ENCODE measurements at places on chromosomes 1 and 21.

DNA sequence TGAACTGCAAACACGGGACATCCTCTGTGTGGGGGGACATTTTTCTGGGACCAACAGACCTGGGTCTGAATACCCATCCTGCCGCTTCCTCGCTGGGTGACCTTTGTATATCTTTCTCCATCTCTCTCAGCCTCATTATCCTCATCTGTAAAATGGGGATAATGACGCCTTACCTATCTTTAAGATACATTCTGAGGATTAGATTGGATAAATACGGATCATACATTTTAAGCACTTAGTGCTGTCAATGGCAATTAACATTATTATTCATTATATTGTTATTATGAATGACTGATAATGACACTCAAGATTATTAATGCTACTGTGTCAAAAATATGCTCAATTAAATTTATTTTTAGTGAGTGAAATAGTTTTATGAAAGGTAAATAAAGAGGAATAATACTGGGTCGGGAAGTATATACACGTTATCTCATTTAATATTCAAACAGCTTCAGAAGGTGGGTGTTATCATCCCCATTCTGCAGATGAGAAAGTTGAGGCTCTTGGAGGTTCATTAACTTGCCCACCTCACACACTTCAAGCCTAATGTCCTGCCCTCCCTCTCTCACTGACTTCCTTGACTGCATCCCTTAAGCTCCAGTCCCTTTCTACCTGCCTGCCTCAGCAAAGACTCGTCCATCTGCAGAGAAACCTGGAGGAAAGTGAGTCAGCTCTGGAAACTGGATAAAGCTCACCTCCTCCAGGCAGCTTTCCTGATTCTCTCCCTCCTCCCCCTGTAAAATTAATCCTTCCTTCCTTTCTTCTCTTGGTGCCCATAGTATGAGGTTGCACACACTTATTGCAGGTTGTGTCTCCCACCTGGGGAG is 120.7 kb upstream of the JUN start:
- DNase-seq: no peak

GRCh38 chr1:15035236-15035635 is 118.3 kb upstream of the TMEM51 start:
- DNase-seq: no peak

- DNase-seq: no peak
Measured at GRCh38 chr1:79777481-79778219, 771.1 kb upstream of the ADGRL4 start.

DNA sequence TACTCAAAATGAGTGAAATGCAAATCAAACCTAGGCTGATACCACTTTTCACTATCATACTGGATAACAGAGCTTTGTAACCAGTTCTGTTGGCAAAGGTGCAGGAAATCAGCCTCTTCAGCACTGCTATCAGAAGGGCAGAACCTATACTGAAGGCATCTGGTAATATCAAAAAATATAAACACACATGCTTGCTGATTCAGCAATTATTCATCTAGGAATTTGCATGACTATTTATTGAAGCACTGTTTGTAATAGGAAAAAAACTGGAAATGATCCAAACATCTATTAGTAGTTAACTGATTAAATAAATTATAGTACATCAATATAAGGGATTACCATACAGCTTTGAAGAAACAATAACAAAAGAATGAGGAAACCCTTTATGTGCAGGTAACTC is 21.4 kb downstream of the ARHGAP29 start:
- DNase-seq: no peak

GRCh38 chr1:96723377-96723776 is 1.8 kb downstream of the PTBP2 start:
- DNase-seq: peak; percentile 16

DNA sequence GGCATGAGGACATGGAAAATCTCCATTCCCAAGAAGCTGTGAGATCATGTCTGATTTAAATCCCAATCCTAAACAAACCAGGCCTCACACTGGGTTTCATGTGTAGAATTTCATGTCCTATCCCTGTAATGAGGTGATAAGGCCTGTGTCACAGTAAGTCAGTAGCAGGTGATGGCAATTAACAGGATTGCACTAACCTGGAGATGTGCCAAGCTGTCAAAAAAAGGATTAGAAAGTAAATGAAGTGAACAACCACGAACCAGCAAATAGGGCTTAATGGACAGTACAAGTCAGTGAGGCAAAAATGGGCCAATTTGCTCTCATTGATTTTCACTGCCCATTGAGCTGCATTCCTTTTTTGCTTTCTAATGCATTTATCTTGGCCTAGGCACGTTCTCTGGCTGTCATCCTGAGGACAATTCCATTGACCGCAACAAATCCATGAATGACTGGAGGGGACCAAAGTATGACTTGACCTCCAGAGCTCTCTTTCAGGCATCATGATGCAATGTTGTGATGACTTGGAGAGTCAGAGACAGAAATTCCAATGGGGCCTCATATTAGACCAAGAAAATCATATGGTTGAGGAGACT is 673.6 kb upstream of the ADGRL2 start:
- no peak for DNase-seq
